ENCODE measurements at places on chromosomes 7 and 10.

GRCh38 chr7:122056977-122057376, 87.1 kb downstream of the AASS start:
- no peak for DNase-seq

GRCh38 chr7:46079421-46079820, 158.3 kb upstream of the IGFBP3 start:
- DNase-seq: no peak

GRCh38 chr7:8443576-8444467, 10.4 kb downstream of the NXPH1 start:
- peak; percentile 3 for DNase-seq

GRCh38 chr7:157815706-157816022, 478.9 kb downstream of the DNAJB6 start:
- DNase-seq: no peak

- DNase-seq: peak; percentile 59
Observed at GRCh38 chr7:3673524-3673923, 372.5 kb downstream of the SDK1 start.

DNA sequence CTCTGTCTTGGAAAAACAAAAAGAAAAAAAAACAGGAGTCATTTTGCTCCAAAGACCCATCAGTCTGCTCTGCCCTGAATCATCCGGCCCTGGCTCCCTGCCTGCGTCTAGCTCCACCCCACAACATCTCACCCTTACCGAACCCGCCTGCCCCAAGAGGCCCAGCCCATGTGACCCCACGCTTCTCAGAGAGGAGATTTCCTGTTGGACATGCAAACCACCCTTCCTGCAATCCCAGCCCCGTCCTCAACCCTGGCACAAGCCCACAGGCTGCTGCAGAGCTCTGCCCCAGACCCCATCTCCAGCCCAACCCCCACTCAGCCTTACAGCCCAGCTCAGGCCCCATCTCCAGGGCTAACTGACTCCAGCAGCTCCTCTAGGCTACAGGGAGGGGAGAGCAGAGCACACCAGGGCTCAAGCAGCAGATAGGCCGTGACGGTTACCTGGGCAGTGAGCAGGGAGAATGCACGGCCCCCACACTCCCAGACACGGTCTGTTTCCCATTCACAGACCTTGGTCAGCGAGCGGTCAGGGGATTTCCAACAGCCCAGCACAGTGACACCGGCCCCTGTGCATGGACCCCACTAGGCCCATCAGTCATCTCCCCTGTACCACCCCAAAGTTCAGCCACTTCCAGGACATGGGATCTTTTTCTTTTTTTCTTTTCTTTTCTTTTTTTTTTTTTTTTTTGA, 69.9 kb upstream of the GTF2I start:
- no peak for DNase-seq

DNA sequence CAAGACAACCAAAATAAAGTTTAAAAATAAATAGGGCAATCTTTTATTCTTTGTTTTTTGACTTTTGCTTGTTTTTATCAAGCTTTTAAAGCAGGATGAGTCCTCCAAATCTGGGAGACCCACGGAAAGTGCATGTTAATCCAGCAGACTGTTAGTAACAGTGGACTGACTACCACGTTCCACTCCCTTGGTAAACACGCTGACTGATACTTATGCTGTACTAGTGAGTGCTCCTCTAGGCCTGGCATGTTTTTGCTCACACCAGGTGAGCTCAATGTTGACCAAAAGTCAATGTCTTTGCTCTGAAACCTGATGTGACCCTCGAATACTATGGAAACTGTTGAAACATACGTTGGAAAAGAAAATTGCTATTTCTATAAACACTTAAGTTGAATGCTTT, 88.4 kb downstream of the KIAA1549 start:
- DNase-seq: no peak

- no peak for DNase-seq
Observed at GRCh38 chr7:70763961-70764691, 367.8 kb upstream of the GALNT17 start.

GRCh38 chr7:102287111-102287980, 678 bp downstream of the SH2B2 start:
- peak; percentile 25 for DNase-seq

GRCh38 chr7:112510001-112510742, 29.4 kb downstream of the LSMEM1 start:
- peak; percentile 12 for DNase-seq

DNA sequence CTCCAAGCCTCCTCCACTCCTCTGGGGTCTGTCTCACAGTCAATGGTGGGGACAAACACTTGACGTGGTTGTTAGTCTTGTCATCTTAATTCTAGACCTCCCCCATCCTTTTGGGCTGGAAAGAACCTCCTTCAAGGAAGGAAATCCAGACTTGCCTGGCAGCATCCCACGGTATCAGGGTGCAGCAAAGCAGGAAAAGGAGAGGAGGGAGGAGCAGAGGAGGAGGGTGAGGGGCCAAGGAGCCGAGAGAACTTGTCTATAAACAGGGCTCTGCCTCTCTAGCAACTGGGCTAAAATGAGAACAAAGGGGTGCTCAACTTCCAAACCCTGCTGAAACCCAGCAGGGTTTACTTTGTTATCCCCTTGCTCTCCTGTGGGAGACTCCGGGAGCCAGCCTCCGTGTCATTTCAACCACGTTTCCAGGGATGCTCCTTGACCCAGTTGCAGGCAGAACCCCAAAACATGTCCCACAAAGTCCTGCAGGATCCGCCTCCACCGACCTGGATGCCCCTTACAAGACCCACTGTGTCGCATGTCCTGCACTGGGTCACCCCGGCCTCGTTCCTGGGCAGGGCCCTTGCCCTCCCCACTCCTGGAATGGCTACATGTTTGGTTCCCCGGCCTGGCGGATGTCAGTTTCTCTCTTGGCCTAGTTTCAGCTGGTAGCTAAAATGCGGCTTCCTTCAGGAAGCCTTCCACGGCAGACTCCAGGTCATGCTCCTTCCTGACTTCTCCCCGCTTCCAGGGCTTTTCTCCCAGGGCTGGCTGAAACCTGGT, 69.7 kb upstream of the MGMT start:
- DNase-seq: no peak

DNA sequence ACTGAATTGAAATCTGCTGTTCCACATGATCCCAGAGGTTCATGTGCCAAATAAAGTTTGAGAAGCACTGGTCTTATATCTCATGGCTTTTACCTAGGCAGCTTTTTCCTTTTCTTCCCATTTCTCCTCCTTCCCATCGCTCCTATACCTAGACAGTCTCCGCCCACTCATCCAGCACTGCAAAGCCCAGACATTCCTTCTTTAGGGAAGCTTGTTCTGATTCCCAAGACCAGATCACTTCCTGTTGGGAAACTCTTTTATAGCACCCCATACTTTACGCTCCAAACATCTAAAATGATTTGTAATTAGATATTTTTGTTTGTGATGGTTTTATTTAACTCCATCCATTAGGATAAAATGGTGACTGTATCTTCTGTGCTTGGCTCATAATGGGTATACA, 75.9 kb downstream of the BMPER start:
- no peak for DNase-seq

- DNase-seq: no peak
Observed at GRCh38 chr10:110699859-110700468, 55.8 kb downstream of the RBM20 start.

DNA sequence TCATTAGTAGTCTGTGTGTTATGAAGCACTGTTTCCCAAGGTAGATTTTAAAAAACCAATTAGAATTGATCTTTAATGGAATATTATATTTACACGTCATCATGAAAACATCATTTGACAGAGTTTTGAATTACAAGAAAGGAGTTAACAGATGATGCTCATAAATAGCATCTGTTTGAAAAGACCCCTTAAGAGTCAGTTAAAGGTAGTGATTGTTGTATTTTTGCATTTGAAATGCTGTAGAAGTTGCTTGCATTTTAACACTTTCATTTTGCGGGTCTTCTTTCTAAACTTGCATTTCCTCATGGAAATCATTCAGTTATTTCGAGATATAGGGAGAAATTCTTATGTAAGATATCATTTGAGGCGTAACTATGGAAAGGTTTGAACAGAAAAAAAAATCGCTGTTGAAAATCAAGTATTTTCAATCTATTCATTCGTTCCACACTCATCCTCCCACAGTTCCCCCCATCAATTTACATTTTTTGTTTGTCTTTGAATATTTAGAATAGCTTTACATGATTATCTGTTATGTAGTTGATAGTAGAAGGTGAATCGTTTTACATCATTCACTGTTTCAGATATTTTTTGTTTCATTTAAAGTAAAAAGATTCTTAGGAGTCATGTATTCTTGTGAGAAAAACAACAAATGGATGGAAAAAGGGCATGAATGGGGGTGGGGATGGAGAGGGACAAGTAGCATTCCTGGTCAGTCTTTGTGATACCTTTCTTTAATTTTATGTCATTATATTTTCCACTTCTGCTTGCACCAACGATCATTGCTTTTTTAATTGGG, 3.0 kb upstream of the SKIDA1 start:
- DNase-seq: no peak

DNA sequence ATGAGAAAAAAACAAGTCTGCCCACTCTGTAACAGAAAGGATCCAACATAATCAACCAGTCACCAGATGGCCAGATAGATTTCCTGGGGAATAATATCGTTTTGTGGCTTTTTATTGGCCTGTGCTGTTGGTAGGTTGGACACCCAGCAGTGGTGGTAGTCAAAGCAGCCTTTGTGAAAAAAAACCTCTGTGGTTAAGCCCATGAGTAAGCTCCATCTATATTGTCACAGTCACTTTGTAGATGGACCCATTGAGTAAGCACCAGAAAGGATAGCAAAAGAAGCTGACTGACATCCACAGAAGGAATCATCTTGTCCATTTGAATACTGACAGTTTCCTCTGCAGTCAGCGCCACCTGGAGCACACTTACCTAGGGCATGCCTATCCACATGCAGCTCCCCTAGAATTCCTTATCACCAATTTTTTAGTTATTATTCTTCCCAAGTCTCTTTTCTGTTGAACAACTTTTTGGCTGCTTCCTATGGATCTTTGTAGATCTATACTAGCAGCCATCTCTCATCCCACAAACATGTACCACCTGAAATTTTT, 96.9 kb downstream of the IQUB start:
- DNase-seq: no peak

DNA sequence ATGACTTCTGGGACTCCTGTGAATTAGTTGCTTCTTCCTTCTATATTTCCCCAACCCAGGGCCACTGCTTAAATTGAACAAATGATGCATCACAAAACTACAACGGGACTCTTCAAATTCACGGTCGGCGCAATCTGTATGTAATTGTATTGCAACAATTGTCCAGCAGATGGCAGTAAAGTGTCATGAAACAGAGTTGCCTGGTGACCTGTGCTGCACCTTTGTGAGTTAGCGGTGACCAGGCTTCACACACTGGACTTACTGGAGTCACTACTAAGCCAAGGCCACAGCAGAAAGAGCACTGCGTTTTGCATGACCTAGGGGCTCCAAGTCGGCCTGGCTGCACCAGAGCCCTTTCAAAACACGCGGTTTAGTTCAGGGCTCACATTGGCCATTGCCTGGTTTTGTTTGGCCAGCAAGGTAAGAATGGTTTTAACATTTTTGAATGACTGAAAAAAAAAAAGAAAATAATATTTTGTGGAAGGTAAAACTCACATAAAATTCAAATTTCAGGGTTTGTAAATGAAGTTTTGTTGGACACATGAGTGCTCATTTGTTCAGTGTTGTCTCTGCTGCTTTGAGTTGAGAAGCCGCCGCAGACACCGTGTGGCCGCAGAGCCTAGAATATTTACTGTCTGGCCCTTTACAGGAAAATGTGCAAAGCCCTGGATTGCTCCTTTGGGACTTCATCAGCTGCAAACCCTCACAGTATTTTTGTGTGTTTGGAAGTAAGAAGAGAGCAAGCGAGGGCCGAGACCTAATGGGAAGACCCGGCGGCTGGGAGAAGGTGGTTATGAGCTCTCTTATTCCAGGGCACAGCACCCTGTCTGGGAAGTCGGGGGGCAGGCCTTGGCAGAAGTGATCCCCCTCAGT, 23.2 kb upstream of the ZNF32 start:
- peak; percentile 32 for DNase-seq

DNA sequence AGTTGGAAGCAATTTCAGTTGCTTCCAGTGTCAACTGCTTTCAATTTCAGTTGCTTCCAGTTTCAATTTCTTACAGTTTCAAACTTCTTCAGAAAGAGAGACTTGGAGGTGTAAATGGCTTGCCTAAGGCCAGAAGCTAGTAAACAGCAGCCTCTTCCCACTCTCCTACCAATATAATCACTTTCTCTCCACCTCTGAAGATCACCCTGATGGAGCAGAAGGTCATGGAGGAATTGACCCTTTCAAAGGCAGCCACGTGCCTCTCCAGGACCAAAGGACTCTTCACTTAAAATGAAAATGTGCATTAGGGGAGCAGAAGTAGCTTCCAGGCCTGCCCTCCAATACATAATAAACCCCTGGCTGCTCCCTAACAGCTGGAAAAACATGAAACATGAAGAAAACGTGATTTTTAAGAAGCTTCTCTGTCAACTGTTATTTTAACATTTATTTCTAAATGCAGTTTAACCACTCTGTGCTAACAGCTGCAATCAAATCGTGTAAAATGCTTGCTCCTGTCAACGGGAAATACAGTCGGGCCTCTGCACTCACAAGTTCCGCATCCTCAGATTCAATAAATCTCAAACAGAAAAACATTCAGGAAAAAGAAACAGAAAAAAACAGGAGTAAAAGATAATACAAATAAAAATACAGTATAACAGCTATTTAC, 1020.6 kb downstream of the XPNPEP1 start:
- DNase-seq: no peak

DNA sequence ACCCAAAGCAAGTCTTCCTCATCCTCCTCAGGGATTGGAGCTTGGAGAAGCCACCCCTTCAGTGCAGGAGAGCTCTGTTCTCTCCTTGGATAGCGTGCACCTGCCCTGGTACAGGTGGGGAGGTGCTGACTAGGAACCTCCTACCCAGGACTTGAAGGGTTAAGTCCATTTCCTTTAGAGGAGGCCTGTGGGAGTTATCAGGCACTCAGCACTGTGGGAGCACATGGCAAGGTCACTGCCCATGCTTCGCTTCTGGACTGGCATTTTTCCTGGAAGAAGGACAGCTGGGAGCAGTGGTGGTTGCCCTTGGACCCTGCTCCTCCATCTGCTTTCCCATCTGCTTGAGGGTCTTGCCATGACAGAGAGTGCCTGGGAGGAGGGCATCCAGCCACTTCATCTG, 142.8 kb downstream of the CXCL12 start:
- no peak for DNase-seq

GRCh38 chr7:158318511-158318913, 269.1 kb downstream of the PTPRN2 start:
- no peak for DNase-seq

DNA sequence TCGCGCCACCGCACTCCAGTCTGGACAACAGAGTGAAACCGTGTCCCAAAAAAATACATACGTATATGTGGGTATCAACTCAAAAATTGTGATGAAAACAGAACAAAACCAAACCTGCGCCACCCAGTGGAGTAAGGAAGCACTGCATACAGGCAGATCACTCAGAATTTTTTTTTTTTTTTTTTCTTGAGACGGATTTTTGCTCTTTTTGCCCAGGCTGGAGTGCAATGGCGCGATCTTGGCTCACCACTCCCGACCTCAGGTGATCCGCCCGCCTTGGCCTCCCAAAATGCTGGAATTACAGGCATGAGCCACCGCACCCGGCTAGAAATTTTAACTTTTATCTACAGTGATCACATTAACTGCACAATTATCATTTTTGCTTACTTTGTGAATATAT, 9.1 kb upstream of the TMEM236 start:
- peak; percentile 80 for DNase-seq
